ENCODE measurements at places on chromosomes 6 and 20. TPM values are rescaled to one million over a fixed set of nuclear protein-coding genes. Genes with fewer than 3 reads are reported as not detected.

TSPO2 gene
- not detected for polyA plus RNA-seq

TRIM15 gene
- not detected for polyA plus RNA-seq

SERAC1 gene
- polyA plus RNA-seq = 2.0 TPM

CST5 gene
- polyA plus RNA-seq = not detected

C20orf141 gene
- not detected for polyA plus RNA-seq

ATP6V1G2 gene
- polyA plus RNA-seq = 2.5 TPM

TPX2 gene
- polyA plus RNA-seq = 0.72 TPM

DNAH8 gene
- not detected for polyA plus RNA-seq

SPTLC3 gene
- polyA plus RNA-seq = 0.45 TPM

SLC52A3 gene
- polyA plus RNA-seq = 2.8 TPM

PRDM1 gene
- polyA plus RNA-seq = 0.73 TPM

COMMD7 gene
- polyA plus RNA-seq = 48.6 TPM

MROH8 gene
- 1.8 TPM for polyA plus RNA-seq

IMPG1 gene
- not detected for polyA plus RNA-seq

DYNLT2 gene
- polyA plus RNA-seq = 0.74 TPM

PRRT1 gene
- polyA plus RNA-seq = 2.9 TPM

MEP1A gene
- not detected for polyA plus RNA-seq

GLP1R gene
- 0.39 TPM for polyA plus RNA-seq

PPP1R3G gene
- 5.5 TPM for polyA plus RNA-seq

KHDC1L gene
- polyA plus RNA-seq = not detected
